Globus pallidus (tissue), 1 donor: ENCODE measurements at places on chromosomes 5 and 9.

DNA sequence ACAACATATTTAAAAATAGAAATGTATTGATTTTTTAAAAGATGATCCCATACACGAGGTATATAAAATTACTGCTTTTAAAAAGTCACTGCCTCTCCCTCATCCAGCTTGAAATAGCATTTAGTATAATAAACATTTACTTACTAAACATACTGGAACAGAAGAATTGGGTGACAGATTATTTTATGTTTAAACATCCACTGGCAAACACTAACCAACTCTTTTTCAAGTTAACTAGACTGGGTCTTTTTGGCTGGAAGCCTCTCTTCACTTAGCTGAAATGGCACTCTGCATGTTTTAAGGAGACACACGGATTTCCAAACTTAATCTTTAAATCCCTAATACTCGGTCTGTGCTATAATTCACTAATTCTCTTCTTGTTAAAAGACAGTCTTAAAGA is 19.0 kb downstream of the CTXN3 start:
- DNase-seq: no peak

GRCh38 chr5:179766726-179767455 is 26.9 kb upstream of the LTC4S start:
- no peak for DNase-seq

- peak; percentile 67 for DNase-seq
Observed at GRCh38 chr5:132782101-132782500, 5.1 kb upstream of the SEPTIN8 start.

DNA sequence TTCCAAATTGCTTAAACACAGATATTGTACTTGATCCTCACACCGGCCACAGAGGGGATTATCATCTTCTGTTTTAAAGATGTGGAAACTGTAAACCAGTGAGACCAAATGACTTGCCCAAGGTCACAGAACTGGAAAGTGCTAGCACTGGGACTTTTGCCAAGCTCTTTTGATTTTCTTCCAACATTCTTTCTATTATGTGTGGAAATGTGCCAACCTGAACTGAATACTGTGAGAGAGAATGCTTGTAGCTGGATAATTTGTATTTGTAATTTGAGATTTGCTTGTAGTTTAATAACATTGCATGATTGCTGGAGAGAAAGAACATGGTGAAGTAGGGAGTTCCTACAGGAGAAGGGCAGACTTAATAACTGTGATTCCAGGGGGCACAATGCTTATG is 977.9 kb upstream of the NUDT12 start:
- DNase-seq: no peak

DNA sequence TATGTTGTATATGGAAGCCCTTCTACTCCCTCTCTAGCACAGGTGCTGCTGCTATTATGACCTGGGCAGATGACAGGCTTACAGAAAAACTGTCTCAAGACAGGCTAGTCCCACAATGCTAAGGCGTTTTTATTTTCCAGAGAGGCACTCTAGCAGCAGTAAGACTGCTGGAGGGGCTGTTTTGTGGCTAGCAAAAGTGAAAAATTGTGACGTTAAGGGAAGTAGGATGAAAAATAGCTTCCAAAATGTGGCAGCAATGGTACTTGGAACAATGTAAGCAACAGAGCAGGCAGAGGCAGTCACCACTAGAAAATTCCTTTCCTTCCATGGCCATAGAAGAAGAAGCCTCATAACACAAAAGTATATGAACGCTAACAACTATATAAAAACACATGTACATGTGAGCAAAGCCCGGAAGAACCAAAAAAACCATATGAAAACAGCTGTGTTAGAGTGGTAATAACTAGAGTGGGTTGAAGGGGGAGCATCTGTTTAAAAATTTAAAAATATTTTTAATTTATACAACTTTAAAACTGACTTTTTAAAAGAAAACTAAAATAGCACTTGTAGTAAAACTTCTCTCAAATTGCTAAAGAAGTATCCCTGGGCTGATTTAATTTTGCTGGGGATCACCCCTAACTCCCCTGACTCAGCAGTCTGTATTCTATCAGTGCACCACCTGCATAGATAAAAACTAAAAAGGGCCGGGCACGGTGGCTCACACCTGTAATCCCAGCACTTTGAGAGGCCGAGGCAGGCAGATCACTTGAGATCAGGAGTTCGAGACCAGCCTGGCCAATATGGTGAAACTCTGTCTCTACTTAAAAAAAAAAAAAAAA is 30.6 kb downstream of the CLINT1 start:
- no peak for DNase-seq

- no peak for DNase-seq
Observed at GRCh38 chr9:107711542-107711941, 222.0 kb upstream of the KLF4 start.

DNA sequence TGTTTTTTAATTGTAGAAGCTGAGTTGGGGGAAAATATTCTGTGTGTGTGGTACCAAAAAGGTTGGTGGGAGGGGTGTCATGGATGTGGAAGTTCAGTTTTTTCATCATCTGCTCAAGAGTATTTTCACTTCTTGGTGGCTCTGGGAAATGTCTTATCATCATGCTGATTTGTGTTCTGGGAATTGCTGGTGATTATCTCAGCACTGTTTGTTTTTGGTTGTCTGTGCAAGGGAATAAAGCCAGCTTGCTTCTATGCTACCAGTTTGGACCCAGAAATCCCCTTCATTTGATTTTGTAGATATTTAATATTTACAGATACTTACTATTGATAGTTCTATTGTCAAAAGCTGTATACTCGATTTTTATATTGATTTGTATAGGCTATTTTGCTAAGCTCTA is 2289.7 kb downstream of the MAT2B start:
- no peak for DNase-seq

GRCh38 chr5:14588145-14588544 is 6.6 kb downstream of the OTULINL start:
- no peak for DNase-seq

DNA sequence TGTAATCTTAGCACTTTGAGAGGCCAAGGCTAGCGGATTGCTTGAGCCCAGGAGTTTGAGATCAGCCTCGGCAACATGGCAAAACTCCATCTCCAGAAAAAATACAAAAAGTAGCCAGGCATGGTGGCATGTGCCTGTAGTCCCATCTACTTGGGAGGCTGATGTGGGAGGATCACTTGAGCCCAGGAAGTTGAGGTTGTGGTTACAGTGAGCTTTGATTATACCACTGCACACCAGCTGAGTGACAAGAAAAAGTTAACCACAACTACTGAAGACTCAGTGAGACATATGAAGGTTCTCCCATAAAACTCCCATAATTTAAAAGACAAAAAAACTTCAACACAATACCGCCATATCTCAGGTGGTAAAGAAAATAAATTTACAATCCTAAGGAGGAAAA is 98.0 kb downstream of the NR6A1 start:
- DNase-seq: no peak

- DNase-seq: no peak
Observed at GRCh38 chr9:88291856-88292255, 96.4 kb upstream of the SPIN1 start.

DNA sequence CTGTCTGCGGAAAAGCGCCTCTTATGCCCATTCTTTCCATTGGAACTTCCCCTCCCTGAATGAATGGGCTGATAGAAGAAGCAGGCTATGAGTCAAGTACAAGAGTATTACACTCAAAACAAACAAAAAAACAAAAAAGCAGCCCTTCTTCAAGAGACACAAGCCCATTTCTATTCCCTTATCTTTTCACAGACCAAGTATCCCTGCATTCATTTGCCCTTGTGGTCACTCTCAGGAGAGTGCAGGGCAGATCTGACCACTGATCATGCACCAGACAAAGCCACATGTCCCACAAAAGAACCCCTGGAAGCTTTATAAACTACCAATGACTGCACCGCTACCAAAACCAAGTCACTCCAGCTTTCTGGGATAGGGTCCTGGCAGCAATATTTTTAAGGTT is 262.5 kb upstream of the TAS2R1 start:
- DNase-seq: no peak

GRCh38 chr5:140794595-140795258 is at the start of gene PCDHA2:
Gene PCDHA2, plus strand, starts transcription at chr5:140794852.
- peak; percentile 53 for DNase-seq

DNA sequence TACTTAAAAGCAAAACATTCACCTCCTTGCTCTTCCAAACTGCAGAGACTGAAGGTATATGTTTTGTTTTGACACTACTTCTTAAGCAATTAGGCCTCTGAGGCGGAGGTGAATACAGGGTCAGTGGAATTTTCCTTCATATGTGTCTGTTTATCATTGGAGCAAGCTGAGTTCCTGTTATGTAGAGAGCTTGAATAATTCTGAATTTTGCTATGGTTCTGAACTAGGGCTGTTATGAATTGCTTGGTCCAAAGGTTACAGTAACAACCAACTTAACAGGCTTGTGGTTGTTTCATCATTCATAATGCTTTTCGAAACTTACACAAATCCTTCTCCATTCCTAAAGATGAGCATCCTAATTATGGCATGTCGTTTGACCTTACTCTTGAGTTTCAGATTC is 444.6 kb upstream of the MEF2C start:
- no peak for DNase-seq

GRCh38 chr9:129383561-129384490 is 205.8 kb upstream of the IER5L start:
- peak; percentile 63 for DNase-seq

- no peak for DNase-seq
Observed at GRCh38 chr9:35619800-35620158, 1.6 kb upstream of the CD72 start.

- no peak for DNase-seq
Observed at GRCh38 chr5:106648401-106648800, 1022.3 kb downstream of the EFNA5 start.

- DNase-seq: no peak
Observed at GRCh38 chr5:19256036-19256435, 732.0 kb downstream of the CDH18 start.

GRCh38 chr9:27800692-27801370 is 227.6 kb upstream of the C9orf72 start:
- DNase-seq: no peak

GRCh38 chr5:72232838-72233237 is 87.2 kb downstream of the MRPS27 start:
- DNase-seq: no peak

DNA sequence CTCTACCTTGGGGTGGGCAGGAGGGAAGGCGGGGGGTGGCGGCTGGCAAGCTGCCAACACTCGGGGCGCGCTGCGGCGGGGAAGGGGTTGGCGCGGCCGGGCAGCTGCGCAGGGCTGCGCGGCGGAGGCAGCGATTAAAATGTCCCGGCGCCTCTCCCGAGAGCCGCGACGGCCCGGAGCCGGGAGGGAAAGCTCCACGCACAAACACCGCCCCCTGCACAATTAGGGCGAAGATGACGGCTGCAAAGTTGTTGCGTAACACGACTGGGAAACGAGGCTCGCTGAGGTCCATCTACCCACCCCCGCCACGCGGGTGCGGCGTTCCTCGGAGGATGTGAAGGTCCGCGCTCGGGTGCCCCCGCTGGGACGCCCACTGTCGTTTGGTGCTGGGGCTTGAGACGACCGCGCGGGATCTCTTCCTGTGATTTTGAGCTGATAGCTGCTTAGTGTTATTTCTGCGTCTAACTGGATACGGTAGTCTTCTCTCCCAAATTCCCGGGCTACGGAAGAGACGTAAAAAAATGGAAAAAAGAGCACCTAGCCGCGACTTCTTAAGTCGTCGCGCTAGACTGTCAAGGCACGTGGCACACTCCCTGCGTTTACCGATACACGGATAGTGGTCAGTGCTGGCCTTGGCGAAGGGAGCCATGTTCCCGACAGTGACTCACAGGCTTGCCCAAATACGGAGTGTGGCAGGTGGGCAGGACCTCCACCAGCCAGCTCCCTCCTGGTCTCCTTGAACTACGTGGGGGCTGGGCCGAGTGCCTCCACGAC is 958 bp upstream of the NFIL3 start:
- DNase-seq: peak; percentile 73

DNA sequence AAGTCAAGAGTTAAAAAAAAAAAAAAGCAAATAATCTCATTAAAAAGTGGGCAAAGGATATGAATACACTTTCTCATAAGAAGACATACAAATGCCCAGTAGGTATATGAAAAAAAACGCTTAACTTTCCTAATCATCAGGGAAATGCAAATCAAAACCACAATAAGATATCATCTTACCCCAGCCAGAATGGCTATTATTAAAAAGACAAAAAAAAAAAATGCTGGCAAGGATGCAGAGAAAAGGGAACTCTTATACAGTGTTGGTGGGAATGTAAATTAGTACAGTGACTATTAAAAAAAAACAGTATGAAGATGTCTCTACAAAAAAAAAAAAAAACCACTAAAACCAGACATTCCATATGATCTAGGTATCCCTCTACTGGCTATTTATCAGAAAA is 79.4 kb downstream of the LPAR1 start:
- no peak for DNase-seq

DNA sequence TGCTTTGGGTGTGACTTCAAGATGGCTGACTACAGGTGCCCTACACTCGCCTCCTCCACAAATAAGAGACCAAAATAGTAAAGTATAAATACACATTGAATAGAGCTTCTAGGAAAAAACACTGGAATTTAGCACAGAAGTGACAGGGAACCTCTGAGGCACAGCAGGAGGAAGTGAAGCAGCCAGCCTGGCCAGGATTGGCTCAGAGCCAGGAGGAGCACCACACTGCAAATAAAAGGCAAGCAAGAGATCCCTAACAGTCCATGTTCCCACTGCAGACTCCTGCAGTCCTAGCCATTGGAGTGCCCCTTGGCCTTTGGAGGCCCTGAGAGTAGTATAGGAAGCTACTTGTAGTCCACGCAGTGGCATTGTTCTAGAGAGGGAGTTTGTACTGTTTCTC is 186.7 kb upstream of the TLX3 start:
- DNase-seq: no peak

DNA sequence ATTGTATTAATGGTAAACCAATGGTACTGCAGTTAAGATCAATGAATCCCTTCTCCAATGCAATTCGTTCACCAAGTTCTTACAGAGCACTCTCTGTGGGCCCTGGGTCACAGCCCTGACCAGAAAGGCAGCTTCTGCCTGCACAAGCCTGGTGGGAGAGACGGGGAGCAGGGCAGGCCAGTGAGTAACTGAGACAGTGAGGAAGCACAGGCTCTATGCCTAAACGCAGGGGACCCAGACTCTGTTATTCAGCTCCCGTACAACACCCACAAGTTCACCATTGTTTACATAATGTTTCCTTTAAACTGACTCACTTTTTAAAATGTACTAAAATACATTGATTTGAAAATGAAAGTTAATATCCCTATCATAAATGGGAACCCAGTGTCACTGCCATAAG is 40.5 kb upstream of the CTSL start:
- DNase-seq: no peak

GRCh38 chr9:76901801-76902200 is 4.1 kb downstream of the PRUNE2 start:
- DNase-seq: no peak

- no peak for DNase-seq
Observed at GRCh38 chr5:25441810-25442209, 797.0 kb upstream of the CDH10 start.
